Pancreas (tissue), 10 donors: ENCODE measurements at places on chromosomes 2 and 18. TPM values are rescaled to one million over a fixed set of nuclear protein-coding genes. Genes with fewer than 3 reads are reported as not detected.

FBXO36 gene
- 0.84 TPM for polyA plus RNA-seq

HS1BP3 gene
- polyA plus RNA-seq, result 11.1 TPM

STEAP3 gene
- 6.6 TPM for polyA plus RNA-seq

TBR1 gene
- not detected for polyA plus RNA-seq

MGAT4A gene
- 21.0 TPM for polyA plus RNA-seq

EN1 gene
- not detected for polyA plus RNA-seq

C2orf78 gene
- polyA plus RNA-seq, result not detected

KIF5C gene
- polyA plus RNA-seq, result 2.0 TPM

GPAT2 gene
- 0.80 TPM for polyA plus RNA-seq

SCTR gene
- 1,078 TPM for polyA plus RNA-seq

OR6B2 gene
- polyA plus RNA-seq, result not detected

VSNL1 gene
- 2.6 TPM for polyA plus RNA-seq

C2orf72 gene
- 31.2 TPM for polyA plus RNA-seq

KIAA2012 gene
- polyA plus RNA-seq, result 0.04 TPM

TPGS2 gene
- 18.5 TPM for polyA plus RNA-seq

CAPN14 gene
- 0.07 TPM for polyA plus RNA-seq

SLC9A2 gene
- polyA plus RNA-seq, result 0.02 TPM

RAX gene
- not detected for polyA plus RNA-seq

GKN2 gene
- polyA plus RNA-seq, result not detected

WBP1 gene
- 149 TPM for polyA plus RNA-seq

REG3A gene
- polyA plus RNA-seq, result 167 TPM

TOGARAM2 gene
- polyA plus RNA-seq, result 9.1 TPM

B4GALT6 gene
- 3.8 TPM for polyA plus RNA-seq

TMEM178A gene
- 5.8 TPM for polyA plus RNA-seq

STPG4 gene
- not detected for polyA plus RNA-seq

FTCDNL1 gene
- 1.3 TPM for polyA plus RNA-seq

ADRA2B gene
- polyA plus RNA-seq, result 1.5 TPM

NR4A2 gene
- 4.8 TPM for polyA plus RNA-seq
